ENCODE measurements at places on chromosomes 2 and 18.

DNA sequence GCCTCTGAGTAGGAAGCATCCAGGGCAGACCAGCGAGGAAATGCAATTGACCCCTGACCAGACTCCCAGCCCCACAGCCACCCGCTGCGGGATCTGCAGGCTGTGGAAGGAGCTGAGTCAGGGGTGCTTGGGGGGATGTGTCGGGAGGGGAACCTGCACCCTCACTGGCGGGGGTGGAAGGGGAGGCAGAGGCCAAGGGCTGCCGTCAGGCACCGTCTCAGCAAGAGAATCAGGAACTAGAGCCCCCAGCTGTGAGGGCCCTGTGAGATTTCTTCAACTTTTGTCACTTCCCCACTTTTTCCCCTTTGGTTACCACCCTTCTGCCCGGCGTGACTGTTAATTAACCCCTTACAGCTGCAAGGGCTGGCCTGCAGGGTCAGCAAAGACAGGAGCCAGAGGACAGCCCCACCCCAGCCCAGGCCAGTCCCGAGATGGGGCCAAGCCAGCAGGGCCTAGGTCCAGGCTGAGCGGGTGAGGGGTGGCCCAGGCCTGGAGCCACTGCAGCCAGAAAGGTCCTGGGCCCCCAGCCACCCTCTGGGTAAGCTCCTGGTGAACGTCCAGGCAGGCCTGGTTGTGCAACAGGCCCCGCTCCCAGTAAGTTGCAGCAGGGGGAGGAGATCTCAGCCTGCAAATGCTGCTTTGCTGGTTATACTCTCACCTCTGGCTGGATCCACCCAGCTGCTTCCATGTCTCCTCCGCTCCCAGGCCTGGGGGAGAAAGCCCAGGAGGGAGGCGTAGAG, 147.0 kb upstream of the ID2 start:
- no peak for DNase-seq

DNA sequence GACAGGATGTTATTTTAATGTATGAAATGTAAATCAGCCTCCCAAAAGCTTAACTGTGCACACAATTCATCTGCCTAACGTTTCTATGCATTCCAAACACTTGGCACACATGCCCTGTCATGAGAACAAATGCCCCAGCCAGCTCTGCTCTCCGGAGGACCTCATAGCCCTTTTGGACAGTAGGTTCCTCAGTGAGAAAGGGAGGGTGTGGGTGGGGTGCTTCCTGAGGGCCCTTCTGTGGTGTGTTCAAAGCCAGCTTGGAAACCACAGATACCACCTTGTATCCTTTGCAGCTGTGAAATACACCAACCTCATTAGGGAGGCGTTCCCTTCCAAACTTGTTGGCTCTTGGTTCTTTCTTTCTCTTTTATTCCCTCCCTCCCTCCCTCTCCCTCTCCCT, 102.2 kb upstream of the ASB18 start:
- DNase-seq = no peak

DNA sequence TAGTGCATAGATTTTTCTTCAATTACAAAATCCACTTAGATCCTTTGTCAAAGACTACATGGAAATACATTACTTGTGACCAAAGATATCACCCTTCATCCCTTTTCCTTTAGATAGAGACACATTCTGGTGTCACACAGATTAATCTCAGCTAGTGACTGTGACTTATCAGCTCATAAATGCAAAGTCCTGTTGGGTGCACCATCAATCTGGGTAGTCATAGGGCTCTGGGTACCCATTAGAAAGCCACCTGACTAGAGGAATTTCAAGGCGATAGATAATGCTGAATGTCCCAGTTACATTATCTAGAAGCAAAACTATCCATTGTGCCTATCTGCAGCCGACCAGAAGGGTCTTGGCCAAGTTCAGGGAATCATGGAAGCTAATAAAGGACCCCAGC, 2.6 kb upstream of the APOB start:
- no peak for DNase-seq

GRCh38 chr2:43302961-43303494, 76.6 kb upstream of the ZFP36L2 start:
- no peak for DNase-seq

- peak; percentile 40 for DNase-seq
Measured at GRCh38 chr2:241540771-241541561, 17.6 kb upstream of the BOK start.

GRCh38 chr2:230748087-230748486, 35.4 kb downstream of the CAB39 start:
- DNase-seq = no peak

- DNase-seq = no peak
Measured at GRCh38 chr2:230809677-230810251, 55.0 kb upstream of the ITM2C start.

GRCh38 chr2:119598596-119599263, 54.5 kb downstream of the CFAP221 start:
- no peak for DNase-seq

DNA sequence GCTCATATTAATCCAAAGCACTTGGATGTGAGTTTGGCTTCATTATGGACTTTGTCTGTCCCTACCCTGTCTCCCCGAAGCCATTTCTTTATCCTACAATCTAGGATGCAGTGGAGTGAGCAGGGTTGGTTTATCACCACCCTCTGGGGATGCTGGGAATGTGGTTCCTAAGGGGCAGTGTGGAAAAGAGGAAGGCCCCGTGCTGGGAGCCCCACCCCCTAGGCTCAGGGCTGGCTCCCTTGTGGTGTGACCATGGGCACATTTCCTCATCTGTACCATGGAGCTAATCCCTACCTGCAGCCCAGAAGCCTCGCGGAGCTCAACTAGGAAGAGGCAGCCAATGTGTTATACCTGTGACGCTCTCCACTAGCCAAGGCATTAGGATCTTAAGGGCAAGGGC, 92.5 kb downstream of the TGOLN2 start:
- DNase-seq = no peak

DNA sequence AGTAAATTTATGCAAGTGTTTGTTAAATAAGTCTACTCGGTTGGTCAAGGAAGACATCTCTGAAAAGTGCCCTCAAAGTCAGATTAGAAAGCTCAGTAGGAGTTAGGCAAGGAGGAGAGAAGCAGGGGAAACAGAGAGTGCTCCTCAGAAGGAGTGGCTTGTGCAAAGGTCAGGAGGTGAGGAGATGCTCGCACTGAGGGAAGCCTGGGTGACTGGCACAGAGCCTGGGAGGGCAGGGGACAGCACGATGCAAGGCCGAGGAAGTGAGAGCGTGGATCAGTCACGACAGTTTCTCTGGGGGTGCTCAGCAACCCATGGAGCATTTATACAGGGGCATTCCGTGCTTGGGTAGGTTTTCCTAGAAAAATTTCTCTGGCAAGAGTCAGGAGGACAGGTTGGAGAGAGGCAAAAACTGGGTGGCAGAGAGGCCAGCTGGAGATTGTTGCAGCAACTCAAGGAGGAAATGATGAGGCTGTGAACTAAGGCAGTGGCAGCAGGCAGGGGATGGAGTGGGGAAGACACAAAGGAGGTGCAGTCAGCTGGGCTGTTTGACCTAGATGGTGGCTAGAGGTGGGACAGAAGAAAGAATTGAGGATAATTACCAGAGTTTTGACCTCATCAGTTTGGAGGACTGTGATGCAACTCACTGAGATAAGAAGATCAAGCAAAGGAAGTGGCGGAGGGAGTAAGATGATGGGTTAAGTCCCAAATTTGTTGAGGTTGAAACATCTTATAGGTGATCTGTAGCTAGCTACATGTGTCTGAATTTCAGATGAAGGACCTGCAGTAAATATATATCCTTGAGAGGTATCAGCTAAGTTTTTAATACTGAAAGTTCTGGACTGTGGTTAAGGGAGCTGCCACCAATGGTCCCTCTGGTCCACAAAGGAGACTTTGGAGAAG, 52.4 kb downstream of the BCL2 start:
- DNase-seq = no peak

DNA sequence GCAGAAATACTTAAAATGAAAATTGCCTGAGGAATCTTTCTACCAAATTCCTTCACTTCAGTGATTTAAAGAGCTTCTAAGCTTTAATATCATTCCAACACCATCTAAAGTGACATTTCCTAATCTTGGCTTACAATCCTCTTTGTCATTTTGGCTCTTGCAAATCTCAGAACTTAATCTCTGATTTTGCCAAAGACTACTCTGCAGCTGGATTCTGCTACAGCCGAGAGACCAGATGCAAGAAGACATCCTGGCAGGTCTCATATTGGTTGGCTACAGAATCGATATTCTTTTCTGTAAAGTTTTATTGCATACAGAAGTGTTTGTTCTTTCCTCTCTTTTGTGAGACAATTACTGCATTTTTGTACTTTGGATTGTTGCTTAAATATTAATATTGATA, 716.5 kb upstream of the LRATD1 start:
- DNase-seq = no peak

- peak; percentile 95 for DNase-seq
Measured at GRCh38 chr2:53970724-53971602, at the start of gene PSME4. Gene PSME4 (minus strand): TSS chr2:53970993. CDS start chr2:53970784, 209 bp downstream.

DNA sequence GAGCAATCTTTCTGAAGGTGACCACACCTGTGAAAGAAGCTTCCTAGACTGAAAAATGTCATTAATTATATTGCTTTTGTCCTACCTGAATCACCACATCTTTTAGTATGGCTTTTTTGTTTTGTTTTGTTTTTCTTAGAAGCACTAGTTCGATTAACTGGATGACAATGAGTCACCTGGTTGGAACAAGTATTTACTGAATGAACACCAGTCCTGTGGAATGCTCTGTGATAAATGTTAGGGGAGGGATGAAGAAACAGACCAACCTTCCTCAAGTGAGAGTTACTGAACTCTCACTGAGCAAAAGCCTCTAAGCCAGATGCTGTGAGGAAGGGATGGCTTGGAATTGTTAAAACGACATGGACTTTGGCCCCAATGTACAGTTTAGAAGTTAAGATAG, 26.8 kb upstream of the DCC start:
- DNase-seq = no peak

DNA sequence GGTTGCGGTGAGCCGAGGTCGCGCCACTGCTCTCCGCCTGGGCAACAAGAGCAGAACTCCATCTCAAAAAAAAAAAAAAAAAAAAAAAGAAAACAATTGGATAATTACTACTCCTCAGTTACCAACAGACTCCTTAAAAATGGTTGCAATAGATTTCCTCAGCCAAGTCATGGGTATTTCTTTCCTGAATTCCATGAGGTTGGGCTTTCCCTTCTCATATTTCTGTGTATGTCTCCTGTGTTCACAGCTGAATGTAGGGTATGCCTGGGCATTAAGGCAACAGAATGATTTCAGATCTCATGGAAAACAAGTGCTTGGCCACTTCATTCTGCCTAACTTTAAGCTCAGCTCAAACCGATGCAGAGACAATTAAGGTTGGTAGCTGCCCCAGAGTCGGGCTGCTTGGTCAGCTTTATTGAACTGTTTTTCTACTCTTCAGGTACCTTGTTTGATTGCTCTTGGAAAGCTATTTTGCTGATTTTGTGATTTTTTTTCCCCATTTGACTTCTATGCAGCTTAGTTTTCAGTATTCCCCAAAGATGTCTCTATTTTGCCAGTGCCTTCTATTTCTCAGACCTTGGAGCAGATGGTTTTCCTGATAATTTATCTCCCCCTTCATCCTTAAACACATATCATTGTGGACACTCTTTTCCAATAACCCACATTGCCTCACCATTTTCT, 24.8 kb downstream of the KIF5C start:
- DNase-seq = no peak

DNA sequence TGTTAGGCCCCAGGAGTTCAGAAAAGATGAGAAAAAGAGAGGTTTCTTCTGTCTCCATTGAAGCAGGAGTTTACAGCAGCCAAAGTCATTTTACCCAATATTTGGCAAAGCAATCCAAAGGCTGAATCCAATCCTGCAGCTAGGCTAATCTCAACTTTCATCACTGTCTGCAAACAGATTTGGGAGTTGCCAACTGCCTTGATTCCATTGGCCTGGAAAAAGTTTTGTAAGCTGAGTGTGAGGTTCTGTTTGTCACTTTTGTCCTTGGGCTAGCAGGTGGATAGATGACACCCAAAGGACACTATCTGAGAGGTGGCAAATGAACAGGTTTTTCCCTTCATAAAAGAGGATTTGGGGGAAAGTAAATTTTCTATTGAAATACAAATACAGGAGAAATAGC, 56.6 kb upstream of the SETBP1 start:
- no peak for DNase-seq

- DNase-seq = no peak
Measured at GRCh38 chr2:42856891-42857632, 64.7 kb upstream of the HAAO start.

DNA sequence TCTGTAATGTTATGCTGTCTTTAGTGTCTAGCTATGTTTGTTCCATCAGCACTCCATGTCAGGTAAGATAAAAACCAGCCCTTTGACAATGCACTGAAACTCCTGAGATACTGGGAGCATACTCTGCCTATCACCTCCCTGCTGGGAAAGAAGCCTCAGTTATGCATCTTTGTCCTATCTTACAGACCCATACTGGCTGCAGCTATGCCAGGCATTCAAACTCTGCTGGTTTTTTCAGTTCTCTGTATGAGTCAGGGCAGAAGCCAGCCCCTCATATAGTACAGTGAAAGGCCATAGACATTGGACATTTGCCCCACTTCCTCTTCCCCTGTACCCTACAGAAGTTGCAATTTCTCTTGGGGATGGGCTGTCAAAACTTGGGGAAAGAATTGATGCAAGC, 181.1 kb upstream of the RGPD4 start:
- no peak for DNase-seq

- no peak for DNase-seq
Measured at GRCh38 chr18:41579185-41579584, 375.8 kb upstream of the PIK3C3 start.

- no peak for DNase-seq
Measured at GRCh38 chr2:112658839-112659667, 13.3 kb downstream of the SLC20A1 start.

DNA sequence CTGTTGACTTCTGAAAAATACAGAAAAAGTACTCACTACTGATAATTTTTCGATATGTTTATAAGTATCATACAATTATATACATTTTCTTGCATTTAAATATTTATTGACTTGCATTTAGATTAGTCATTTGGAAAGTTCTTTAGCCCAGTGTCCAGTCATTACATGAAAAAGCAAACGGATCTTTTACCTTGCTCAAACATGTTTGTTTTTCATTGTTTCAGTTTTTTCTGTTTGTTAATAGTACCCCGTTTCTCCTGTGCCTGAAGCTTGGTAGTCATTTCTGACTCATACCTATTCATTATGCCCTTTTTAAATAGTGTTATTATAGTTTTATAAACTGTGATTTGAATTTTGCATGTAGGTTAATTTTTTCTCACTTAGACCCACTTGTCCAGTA, 28.1 kb downstream of the CEP192 start:
- no peak for DNase-seq

DNA sequence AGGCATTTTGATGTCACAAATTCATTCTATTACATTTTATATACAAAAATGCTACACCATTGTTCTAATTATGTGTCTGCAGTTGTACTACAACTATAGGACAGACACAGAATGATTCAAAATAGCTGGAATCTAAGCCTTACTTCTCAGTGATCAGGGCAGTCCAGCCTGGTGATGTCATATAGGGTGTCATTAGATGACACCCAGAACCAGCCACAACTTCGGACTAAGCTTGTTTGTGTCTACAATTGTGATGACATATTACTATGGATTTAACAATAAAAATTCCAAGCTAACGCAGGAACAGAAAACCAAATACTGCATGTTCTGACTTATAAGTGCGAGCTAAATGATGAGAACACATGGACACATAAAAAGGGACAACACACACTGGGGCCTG, 31.0 kb downstream of the M1AP start:
- DNase-seq = no peak
